ENCODE measurements at places on chromosomes 2 and 18.

DNA sequence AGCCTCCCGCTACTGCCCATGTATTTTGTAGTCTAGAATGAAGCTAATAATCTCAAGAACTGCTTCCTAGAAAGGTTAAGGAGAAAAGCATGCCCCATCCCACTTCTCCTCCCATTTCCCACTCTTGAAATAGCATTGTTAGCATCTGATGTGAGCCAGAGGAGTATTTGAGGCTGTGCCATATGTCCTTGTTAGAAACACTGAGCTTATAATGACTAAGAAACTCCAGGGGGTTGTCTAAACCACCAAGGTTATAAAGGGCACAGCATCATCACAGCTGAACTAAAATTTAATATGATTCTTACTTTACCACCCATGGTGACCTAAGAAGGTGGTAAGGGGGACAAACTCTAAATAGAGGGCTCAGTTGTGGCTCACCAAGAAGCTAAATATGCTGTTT lies 16.6 kb downstream of the TSPYL6 start:
- no peak for DNase-seq

DNA sequence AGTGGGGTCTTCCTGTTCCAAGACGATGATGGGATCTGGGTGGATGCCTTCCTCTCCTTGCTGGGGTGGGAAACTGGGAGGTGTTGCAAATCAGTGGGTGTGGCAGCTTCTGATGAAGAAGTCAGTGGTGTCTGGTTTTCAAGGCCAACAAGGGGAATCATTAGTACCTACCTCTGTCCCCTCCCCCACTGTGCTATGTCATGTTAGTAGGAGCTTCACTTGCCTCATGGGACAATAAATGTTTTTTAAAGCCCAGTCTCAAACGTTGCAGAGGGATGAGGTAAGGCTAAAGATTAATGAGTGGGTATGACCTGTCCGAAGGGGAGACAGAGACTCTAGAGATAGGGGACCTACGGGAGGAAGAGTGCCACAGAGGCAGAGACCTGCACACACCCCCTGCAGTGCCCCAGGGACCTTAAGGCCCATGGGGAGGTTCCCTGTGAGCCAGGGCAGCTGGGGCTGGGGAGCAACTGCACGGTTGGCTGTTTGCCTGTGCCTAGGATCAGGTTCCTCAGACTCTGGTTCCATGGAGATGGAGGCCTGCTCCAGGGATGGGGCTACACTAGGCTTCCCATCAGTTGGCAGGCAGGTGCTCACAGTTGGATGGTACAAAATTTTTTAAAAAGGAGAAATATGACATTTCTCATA lies 37.8 kb upstream of the SLC1A4 start:
- no peak for DNase-seq

DNA sequence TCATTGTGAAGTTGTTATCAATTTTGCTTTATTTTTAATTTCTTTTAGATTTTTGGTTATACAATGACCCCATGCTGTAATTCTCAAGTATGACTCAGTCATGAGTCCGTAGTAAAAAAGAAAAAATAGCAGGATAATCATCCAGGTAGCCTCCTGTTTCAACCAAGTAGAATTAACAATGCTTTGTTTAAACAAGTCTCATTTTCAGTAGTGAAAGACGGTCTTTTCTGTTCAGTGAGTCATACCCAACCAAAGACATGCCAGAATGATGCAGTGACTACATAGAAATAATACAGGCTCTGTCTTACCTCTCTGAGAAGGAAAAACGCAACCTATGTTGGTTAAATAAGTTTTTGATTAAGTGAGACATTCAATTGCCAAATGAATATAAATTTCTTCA lies 67.8 kb upstream of the DSC1 start:
- no peak for DNase-seq

GRCh38 chr2:211860224-211860623 lies 678.4 kb downstream of the ERBB4 start:
- no peak for DNase-seq

GRCh38 chr18:8785855-8786482 lies 80.6 kb downstream of the MTCL1 start:
- no peak for DNase-seq

DNA sequence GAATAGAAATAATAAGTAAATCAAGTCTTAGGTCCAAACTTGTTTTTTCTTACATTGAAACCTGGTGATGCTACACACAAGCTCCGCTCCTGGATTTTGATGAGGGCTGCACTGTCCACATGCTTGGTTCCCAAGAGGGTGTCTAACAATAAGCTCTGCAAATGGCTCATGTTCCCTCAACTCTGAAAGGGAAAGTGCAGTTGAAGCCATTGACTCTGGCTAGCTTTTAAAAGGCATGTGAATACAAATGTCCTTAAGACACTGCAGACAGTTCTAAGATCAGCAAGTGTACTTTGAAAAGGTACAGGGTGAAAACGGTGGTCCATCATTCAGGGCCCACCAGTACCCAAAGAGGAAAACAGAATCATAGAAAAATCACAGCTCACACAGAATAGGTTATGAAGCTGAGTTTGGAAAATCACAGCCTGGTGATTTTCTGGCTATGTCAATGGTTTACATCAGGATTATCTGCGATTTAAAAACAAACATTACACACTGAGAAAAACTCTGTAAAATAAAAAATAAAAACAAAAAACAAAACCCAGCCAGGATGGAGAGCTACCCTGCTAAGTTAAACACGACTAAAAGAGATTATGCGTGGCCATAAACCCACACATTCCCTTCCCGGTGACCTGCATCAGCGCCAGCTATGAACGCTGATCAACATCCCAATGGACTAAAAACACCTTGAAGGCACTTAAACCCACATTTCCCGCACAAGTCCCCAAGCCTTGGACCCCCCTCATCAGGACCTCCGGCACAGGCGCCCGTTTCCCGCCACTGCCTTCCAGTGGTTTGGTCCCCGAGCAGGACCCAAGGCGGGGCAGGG lies 554 bp downstream of the PFN4 start:
- no peak for DNase-seq

GRCh38 chr2:238173692-238174091 lies 14.9 kb downstream of the ERFE start:
- no peak for DNase-seq

DNA sequence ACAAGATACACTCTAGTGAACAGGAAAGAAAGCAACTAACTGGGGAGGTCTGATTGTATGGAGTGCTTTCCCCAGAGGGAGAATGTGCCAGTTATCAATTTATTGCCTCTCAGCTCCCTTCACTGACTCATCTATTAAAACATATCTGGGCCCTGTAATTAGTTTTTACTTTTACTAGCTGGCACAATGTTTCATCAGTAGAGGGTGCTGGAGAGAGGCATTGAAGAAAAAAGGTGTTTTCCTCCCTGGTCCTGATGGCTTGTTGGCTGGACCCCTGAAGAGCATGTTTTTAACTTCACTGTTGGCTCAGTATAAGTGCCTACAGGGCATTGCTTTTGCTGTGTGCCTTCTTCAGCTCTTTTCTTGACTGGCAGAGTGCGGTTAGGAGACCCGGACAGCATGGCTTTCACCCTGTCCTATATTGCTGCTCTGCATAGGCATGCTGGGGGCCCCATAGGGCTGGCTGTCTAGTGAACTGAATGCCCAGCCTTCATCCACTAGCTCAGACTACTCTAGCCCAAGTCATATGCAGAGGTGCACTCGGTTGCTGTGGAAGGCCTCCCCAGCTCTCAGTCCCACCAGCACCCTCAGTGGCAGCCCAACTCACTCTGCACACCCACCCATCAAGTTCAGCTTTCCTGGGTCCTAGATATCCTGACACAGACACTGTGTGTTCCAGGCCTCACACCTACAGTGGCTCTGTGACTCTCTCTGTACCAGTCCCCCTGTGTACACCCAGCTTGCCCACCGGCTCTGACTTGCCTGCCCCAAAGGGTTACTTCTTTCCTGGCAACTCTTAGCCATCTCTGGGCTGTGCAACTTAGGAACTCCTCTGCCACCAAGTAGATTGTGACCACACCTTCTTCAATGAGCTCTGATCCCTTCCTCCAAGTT lies 62.3 kb upstream of the ACYP2 start:
- DNase-seq = no peak

- DNase-seq = no peak
Observed at GRCh38 chr18:1571206-1571605, 666.5 kb downstream of the ADCYAP1 start.

DNA sequence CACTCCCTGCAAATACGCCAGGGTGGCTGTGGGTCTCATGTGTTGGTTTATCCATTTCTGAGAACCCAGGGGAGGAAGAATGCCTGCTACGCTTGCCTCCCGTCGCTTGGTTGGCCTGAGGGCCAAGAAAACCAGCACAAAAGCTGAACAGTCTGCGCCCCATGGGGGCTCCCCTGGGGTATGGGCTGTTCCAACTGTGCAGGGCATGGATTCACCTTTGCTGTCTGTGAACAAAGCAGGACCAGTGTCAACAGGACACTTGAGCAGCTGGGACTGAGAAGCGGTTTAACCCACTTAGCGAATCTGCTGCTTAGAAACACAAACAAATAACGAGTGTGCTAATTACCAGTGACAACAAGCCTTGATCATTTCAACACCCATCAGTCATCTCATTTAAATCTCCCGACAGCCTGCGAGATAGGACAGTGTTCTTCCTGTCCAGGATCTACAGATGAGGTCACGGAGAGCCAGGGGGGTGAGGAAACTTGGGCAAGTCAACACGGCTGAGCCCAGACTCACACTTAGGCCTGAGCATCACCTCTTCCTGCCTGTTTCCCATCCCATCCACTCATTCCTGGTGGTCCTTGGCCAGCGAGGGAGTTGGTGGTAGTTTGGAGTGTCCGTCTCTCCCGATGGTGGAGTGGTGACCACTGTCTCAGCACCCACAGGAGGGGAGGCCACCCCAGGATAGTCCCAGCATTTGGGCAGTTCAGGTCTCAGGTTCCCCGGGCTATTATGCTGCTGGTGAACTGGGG lies 111.6 kb upstream of the HAAO start:
- DNase-seq = peak; percentile 70

DNA sequence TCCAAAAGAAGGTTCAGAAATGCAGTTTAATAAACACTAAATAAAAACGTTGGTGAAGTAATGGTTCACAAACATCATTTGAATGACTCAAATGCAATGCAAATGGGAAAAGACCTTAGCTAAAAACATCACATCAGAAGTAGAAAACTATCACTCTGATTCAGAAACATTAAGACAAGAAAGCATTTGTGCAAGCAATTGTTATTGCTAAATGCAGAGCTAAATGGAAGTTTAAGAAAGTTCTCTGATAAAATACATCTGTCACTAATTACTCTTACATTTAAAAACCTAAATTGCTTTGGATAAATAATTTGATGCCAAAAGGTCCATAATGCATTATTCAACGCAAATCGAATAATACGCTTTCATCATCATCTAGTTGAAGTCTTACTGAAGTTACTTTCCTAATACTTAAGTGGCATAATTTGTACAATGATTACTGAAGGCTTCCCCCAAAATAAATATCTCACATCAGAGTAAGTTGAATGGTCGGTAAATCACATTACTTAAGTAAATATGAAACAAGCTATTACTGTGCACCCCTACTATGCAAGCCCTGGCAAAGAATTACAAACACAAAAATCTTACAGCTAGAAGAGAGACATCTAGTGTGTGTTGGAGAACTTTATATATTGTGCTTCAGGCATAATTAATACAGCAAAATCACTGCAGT lies 105.7 kb upstream of the KCTD1 start:
- no peak for DNase-seq

GRCh38 chr2:101253703-101254450 lies 1.2 kb downstream of the CNOT11 start:
- DNase-seq = no peak

GRCh38 chr18:2968606-2969005 lies 44.3 kb downstream of the LPIN2 start:
- no peak for DNase-seq

DNA sequence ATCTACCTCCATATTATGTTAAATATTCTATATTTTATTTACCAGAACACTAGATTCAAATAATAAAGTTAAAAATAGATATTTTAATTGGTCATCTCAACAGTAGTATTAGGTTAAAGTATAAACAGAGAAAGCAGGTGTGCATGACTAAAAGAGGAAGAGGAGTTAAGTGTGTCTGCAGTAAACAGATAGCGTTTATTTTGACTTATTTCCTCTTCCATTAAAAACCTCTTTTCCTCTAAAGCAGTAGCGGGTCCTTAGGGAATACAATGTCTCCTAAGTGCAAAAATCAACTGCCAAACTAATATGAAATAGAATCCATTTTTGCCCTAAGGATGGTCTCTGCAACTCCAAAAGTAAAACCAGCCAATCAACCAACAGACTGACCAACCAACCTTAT lies 27.7 kb downstream of the EIF2AK3 start:
- no peak for DNase-seq

DNA sequence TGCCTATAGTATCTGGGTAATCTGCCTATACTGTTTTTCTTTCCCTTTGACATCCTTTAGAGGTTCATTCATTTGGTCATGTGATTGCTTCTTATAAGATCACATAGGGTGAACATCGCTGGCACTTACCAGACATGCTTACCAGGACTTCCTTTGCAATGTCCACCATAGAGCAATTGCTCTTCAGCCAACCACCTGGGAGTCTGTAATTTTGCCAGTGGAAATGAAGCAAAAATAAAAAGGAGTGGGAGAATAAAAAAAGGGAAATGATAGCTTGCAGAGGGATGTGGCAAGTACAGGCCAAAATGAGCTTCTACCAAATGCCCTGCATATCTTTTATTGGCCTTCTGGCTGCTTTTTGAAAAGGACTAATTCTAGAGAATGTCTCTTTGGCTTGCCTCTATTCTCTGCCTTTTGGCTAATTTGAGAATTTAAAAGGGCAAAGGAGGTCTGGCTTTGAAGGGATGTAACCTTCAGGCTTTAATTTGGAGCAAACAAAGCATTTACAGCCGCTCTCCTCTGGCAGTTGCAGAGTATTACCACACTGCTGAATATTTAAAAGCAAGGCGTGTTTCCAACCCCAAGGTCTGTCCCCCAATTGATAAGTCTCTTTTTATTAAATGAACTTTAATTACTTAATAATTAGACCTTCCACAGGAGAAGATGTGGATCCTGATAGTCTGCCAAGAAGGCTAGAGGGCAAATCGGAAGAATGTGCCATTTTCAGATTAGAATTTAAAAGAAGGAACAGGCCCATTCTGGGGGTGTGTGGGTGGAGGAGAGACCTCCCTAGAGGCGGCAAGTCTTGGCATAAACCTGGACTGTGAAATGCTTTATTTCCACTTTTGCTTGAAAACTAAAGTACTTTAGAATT lies 557.9 kb downstream of the DCC start:
- DNase-seq = no peak

- DNase-seq = no peak
Observed at GRCh38 chr2:105755895-105756294, 11.2 kb downstream of the NCK2 start.

DNA sequence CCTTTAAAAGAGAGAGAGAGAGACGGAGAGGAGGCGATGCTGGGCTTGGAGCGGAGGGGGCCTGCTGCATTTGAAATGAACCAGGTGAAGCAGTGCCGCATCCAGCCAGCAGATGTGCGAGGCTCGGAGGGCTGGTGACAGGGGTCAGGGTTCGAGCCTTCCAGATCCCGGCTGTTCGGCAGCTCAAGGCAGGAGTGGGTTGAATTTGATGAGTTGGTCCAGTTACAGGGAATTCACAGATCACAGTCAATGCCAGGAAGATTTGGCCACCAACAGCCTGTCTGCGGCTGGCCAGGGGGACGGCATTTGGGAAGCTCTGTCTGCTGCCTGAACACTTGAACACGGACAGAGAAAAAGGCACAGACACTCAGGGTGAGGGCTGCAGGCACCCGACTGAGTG lies 48.6 kb downstream of the PTGR3 start:
- no peak for DNase-seq

Measured in WERI-Rb-1 (cell line).